ENCODE measurements at places on chromosomes 1 and 21.

DNA sequence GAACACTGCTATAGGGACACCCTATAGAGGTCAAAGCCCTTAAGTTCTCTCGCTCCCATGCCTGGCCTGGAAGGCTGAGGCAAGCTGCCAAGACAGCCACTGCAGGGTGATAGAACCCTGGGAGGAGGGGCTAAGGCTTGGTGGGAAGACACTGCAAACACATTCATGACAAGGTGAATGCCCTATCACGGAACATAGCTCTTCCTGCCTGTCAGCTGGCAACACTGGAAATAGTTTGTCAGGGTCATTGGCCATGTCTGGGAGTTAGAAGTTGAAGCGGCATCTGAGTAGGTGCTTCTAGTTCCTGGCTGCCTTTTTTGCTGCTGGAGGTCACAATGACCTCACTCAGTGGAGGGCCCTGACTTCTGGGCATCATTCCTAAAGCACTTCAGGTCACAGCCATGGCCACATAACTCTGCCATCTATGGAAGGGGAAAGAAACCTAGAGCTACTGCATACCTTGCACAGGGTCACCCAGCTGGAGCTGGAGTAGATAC, 4.2 kb downstream of the FABP3 start:
- no peak for DNase-seq

DNA sequence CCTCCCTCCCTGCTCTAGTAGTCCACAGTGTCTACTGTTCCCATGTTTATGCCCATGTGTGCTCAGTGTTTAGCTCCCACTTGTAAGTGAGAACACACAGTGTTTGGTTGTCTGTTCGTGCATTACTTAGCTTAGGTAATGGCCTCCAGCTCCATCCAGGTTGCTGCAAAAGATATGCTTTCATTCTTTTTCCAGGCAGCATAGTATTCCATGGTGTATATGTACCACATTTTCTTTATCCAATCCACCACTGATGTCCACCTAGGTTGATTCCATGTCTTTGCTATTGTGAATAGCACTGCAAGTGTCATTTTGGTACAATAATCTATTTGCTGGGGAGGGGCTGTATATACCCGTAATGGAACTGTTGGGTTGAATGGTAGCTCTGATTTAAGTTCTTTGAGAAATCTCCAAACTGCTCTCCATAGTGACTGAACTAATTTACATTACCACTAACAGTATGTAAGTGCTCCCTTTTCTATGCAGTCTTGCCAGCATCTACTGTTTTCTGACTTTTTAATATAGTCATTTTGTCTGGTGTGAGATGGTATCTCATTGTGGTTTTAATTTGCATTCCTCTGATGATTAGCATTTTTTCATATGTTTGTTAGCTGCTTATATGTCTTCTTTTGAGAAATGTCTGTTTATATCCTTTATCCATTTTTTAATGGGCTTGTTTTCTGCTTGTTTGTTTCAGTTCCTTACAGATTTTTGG, 191.9 kb upstream of the DMRTA2 start:
- DNase-seq: no peak

GRCh38 chr1:203468326-203468725, 7.3 kb upstream of the PRELP start:
- DNase-seq: no peak

DNA sequence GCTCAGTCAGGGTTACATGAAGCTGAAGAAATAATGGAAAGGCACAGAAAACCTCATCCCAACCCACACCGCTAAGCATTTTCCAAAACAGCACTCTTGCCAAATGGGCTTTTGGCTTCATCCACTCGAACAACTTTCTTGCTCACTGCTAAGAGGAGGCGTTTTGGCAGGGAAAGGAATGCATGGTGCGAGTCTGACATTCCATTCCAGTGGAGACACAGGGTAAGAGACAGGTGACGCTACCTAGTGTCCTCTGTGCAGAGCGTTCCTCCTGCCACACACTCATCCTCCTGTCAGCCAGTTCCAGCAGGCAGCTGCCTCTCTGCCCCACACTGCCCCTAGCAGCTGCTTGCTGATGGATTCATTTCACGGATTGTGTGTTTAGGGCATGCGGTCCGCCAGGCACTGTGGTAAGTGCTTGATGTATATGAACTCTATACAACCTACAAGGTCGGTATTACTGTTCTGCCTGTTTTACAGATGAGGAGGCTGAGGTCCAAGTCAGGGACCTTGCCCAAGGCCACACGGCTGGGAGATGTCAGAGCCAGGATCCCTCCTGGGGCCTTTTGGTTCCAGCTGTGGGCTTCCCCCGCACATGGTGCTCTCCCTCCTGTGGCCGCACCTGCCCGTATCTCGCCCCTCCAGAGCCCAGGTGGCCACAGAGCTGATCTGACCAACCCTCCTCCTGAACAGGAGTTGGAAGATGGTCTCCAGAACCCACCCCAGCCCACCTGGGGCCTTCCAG, 25.7 kb upstream of the BACE2 start:
- DNase-seq: no peak

- DNase-seq: no peak
Observed at GRCh38 chr1:18722270-18722669, 91.6 kb downstream of the PAX7 start.

DNA sequence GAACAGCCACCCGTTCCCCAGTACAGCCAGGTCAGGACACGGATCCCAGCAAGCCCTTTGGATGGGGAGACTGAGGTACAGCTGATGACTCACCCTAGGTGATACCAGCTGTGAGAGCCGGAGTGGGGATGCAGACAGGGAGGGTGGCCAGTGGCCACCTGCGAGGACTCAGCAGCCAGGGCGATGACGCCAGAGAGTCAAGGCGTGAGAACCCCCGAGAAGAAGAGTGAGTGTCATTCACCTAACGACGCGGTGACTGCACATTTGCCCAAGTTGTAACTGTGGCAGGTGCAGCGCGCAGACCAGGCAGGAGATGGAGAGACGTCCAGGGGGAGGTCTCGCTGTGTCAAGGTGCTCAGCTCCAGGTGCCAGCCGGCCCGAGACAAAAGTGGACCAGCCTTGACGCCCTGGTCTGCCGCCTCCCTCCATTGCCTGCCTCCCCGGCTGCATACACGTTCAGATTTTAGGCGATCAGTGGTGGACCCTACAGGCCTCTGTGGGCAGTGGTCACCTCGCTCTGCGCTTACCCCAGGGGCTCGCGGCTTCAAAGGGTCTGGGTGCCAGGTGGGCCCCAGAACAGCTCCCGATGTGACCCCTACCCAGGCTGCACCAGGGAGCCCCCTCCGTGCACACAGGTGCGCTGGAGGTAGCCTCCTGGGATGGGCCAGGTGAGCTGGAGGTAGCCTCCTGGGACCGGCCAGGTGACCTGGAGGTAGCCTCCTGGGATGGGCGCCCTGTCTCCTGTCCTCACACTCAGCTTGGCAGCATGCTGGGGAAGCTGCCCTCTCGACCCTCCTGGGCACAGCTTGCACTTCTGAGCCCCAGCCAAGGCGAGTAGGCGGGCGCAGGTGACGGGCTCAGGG, 11.9 kb downstream of the LRRC3 start:
- DNase-seq: no peak

DNA sequence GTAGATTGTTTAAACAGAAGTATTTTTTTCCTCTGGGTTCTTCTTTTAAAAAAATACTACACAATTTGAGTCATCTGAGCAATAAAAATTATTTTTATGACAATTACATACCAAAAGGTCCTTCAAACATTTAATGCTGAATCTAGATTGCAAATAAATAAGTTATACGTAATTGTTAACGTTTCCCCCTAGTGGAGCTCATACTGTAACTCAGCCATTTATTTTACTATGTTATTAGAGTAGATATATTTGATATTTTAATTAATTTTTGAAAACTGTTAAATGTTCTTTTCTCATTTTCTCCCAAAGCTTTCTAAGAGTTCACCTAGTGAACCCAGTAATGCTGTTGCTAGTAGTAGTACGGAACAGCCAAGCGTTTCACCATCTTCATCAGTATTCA, 33.5 kb downstream of the ZMYM1 start:
- DNase-seq: no peak

- no peak for DNase-seq
Observed at GRCh38 chr1:150780510-150780909, 14.9 kb upstream of the CTSS start.

DNA sequence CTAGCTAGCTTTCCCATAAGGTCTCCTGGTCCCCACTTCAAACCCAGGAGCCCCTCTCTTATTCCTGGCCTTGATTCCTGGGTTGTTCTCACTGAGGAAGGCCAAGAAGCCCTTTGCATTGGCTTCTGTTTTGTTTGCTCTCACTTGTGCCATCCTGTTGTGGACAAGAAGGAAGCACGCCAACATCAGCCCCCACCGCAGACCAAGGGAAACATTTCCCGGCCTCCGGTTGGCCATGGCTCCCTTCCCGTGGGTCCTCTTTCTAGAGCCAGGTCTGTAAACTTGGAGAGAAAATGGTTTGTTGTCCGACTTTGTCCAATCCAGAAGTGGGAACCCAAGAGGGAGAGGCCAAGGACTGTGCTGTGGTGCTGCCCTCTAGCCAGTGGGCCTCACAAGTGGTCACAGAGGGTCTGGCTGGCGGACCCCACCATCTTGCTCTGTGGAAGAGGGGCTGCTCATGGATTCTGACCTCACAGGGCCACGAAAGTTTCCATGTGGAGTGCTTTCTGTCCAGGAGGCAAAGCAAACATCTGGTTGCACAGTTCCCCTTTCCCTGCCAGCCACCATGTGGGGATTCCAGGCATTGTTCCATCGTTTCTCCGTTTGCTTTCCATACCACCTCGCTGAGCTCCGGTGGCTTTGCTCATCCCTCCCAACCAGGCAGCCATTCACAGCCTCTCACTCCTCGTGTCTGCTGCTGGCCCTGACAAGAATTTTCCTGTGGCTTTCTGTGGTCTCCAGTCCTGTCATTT, 18.9 kb upstream of the TENT5C start:
- DNase-seq: no peak

- DNase-seq: no peak
Observed at GRCh38 chr1:94694226-94694915, 125.8 kb upstream of the SLC44A3 start.

- DNase-seq: no peak
Observed at GRCh38 chr1:210093461-210093860, 139.1 kb upstream of the SERTAD4 start.

GRCh38 chr1:154429118-154429517, 24.0 kb downstream of the IL6R start:
- DNase-seq: no peak

DNA sequence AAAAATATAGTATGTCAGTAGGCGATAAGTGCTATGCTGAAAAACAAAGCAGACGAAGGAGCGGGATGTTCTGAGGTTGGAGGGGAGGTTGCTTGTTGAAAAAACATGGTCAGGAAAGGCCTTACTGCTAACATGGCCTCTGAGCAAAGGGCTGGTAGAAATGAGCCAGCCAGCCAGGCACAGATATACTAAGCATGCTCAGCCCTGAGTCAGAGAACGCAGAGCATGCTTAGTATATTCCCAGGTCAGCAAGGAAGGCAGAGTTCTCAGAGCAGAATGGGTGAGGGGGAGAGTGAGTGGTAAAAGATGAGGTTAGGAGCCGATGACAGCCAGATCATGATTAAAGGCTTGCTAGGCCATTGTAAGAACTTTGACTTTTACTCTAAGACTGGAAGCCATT, 36.7 kb downstream of the ZBTB40 start:
- no peak for DNase-seq

DNA sequence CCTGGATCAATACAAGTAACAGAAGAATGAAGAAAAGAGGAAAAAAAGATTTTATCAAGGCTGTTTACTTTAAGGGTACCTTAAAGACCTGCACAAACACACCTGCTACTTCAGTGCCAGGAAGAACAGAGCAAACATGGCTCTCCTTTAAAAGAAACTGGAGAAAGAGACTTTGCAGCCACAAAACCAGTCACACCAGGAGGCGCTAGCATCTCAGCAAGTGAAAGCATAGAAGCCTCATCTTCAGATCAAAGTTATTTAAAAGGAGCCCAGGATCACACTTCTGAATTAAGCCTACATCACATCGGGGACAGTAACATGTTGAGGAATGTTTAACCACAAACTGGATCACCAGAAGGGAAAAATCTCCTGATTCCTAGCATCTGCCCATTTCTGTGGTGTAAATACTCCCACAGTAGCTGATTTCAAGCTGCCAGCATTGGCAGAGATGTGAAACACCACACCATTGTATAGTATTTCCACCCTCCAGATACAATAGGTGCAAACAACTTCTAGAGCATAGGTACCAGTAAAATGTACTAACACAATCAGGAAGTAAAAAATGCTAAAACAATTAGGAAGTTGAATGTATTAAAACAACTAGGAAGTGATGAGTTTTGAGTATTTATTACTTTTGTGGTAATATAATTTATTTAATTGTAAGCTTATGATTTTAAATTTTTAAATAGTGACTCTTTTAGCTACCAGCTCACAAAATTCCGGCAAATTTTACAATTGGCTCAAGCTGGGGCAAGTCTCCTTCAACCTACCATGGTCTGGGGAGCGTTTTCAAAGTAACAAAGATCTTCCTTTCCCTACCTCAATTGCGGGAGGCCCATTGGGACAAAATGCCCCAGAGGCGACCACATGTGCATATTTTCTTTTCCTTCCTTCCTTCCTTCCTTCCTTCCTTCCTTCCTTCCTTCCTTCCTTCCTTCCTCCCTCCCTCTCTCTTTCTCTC, 105.3 kb upstream of the CLDN14 start:
- no peak for DNase-seq

DNA sequence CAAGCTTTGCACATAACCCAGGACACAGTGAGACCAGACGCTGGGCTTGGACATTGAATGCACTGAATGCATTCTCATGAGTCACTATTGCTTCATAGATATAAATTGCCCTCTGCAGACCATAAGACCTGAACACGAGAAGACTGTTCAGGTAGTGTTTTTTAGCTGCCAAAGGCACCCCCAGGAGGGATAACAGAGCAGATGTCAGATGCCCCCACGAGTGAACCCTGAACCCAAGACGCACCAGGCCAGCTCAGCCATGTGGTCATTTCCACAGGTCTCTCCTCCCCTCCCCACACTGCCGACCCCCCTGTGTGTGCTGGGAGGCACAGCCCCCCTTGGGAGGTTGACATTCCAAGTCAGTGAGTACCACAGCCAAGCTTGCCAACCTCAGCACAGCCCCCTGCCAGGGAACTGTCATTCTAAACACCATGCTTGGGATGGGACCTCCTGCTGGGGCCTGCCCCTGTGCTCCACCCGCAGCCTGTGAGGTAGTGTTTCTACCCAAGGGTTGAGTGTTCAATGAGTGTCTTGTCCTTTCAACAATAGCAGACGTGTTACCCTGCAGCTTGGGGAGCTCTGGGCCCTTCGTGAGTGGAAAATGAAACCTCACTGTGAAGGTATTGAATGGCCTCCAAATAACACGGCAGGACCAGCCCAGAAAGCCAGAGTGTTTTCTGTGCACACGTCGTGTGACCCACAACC, 68.2 kb downstream of the PSMG1 start:
- DNase-seq: no peak

DNA sequence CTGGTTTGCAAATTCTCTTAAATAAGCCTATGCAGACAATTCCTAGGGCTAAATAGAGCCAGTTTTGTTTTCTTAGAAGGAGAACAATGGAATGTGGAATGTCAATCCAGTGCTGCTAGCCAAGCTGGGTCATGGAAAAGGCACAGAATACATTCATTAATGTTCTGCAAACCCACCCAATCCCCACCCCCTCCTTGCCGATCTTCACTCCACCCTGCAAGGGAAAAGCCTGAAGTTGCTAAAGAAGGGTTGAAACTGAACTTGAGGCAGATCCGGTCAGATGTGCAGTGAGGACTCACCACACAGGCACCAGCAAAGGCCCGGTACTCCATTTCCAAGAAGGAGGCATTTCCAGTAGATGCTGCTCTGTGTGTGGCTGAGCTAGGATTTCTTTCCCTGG, 179.6 kb downstream of the PLPP3 start:
- no peak for DNase-seq

Measured in GM19239 (cell line).